ENCODE measurements at places on chromosomes 2 and 18.
A peak's percentile ranks its signal among the peaks of the same experiment; 100 is the strongest.

GRCh38 chr2:169662744-169663143 is 31.5 kb downstream of the CFAP210 start:
- DNase-seq: no peak

- DNase-seq: no peak
These were observed 45.1 kb downstream of the SMC6 start for GRCh38 chr2:17708501-17708900.

DNA sequence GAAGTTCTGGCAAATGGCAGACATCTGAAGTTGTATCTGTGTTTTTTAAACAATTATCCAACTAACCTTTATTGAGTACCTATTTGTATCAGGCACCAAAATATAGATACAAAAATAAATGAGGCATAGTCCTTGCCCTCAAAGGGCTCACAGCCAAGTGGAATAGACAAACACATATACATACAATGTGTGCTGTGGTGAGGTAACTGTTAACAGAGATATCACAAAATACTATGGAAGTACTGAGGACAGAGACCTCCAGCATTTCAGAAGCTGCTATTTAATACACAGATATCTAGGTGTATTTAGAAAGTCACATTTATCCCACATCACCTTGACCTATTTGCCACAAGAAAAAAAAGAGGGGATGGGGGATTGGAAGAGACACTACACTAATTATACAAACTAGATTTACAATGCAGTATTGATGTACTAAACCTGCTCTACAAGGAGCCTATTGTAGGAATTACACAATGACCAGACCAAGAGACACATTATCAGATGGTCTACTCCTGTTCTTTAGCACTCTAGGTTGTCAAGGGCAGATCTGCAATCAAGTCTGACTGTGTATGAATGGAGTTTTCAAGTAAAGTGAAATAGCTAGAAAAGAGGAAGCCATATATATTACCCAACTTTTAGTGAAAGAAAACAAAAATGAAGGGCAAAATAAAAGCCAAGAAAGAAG is 62.2 kb downstream of the SPIRE1 start:
- no peak for DNase-seq

GRCh38 chr18:31680433-31680811 is 4.0 kb downstream of the B4GALT6 start:
- peak; percentile 2 for DNase-seq
